ENCODE measurements at places on chromosomes 6 and 20. TPM values are rescaled to one million over a fixed set of nuclear protein-coding genes. Genes with fewer than 3 reads are reported as not detected.

DNA sequence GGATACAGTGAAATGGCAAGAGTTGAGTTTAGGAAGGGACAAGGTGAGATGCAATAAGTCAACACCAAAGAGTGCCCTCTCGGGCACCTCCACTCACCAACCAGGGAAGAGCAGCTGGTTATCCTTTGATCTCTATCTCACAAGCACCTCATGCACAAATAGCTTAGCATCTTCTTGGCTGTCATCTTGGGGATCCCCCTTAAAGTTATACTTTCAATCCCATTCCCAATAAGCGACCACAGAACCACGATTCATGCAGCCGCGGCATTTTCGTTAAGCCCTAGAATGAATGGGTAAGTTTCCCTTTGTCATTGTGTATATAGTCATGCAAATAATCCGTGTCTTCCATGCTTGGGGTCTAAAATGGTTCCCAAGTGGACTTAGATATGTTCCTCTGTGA, 73.5 kb downstream of the ADTRP start:
- no peak overlapping the region for H3K27ac ChIP-seq
- H3K36me3 ChIP-seq, result no peaks in the 10 kb centered on the region
- H3K4me1 ChIP-seq, result peaks cover 10% of the 10 kb centered on the region
- H3K4me3 ChIP-seq, result no peak overlapping the region
- no peaks in the 10 kb centered on the region for H3K27me3 ChIP-seq
- no peak for DNase-seq

The GGTLC1 gene
- not detected for total RNA-seq

GRCh38 chr6:95991906-95992305, 23.9 kb upstream of the FUT9 start:
- H3K4me1 ChIP-seq, result no peaks in the 10 kb centered on the region
- H3K27me3 ChIP-seq, result no peaks in the 10 kb centered on the region
- no peak for DNase-seq
- no peak overlapping the region for H3K4me3 ChIP-seq
- H3K27ac ChIP-seq, result no peak overlapping the region
- H3K36me3 ChIP-seq, result no peaks in the 10 kb centered on the region

- H3K27me3 ChIP-seq, result peaks cover 15% of the 10 kb centered on the region
- no peak overlapping the region for H3K27ac ChIP-seq
- DNase-seq, result no peak
- H3K4me3 ChIP-seq, result no peak overlapping the region
These were observed 3.4 kb downstream of the SCUBE3 start for GRCh38 chr6:35216851-35217811.

- H3K36me3 ChIP-seq, result no peaks in the 10 kb centered on the region
- H3K4me1 ChIP-seq, result peaks cover 2% of the 10 kb centered on the region
- peaks cover 14% of the 10 kb centered on the region for H3K27me3 ChIP-seq
- DNase-seq, result no peak
- H3K27ac ChIP-seq, result no peak overlapping the region
- H3K4me3 ChIP-seq, result no peak overlapping the region
These were observed 117.5 kb downstream of the GPX5 start for GRCh38 chr6:28643017-28643740.

GRCh38 chr6:27273783-27274182, 26.3 kb downstream of the PRSS16 start:
- peaks cover 32% of the 10 kb centered on the region for H3K27me3 ChIP-seq
- H3K4me1 ChIP-seq, result no peaks in the 10 kb centered on the region
- DNase-seq, result no peak
- H3K36me3 ChIP-seq, result no peaks in the 10 kb centered on the region
- no peak overlapping the region for H3K27ac ChIP-seq
- H3K4me3 ChIP-seq, result no peak overlapping the region

DNA sequence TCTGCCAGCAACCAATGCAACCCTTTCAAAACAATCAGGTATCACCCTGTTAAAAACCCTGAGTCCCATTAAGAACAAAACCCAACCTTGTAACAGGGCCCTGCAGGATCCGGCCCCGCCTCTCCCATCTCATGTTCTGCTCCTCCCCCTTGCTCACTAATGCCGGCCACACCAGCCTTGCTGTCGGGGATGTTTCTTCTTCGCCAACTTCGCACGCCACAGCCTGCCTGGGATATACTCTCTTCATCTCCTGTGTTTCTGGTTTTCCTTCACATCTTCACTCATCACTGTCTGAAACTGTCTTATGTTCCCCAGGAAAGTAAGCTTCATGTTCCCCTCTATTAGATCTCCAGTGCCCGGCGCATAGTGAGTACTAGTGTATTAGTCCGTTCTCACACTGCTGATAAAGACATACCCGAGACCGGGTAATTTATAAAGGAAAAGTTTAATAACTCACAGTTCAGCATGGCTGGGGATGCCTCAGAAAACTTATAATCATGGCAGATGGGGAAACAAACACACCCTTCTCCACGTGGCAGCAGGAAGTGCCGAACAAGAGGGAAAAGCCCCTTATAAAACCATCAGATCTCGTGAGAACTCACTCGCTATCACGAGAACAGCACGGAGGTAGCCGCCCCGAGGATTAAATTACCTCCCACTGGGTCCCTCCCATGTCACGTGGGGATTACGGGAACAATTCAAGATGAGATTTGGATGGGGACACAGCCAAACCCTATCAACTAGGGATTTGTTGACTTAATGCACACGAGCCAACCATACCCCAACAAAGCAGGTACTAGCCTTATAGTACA, 5.1 kb downstream of the TP53RK start:
- H3K4me3 ChIP-seq, result no peak overlapping the region
- no peak for DNase-seq
- no peaks in the 10 kb centered on the region for H3K27me3 ChIP-seq
- peaks cover 46% of the 10 kb centered on the region for H3K4me1 ChIP-seq
- H3K36me3 ChIP-seq, result peaks cover 23% of the 10 kb centered on the region
- H3K27ac ChIP-seq, result no peak overlapping the region

DNA sequence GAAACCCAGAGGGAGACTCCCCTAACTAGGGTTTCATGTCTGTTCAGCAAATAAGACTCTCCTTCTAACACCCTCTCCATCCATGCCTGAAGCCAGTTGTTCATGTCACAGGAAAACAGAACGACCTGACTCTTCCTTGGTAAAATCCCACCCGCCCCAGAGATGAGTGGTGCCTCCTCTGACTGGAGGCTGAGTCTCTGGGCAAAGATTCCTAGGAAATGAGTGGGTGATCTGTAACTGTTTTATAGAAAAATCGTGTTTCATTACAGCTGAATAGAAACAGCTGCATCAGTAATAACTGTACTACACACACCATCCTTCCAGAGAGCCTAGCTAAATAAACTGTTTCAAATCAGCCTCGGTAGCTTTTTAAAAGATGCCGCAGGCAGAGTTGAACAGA, 37.4 kb upstream of the MRPS10 start:
- peaks cover 59% of the 10 kb centered on the region for H3K36me3 ChIP-seq
- H3K4me3 ChIP-seq, result no peak overlapping the region
- DNase-seq, result no peak
- H3K27me3 ChIP-seq, result no peaks in the 10 kb centered on the region
- no peak overlapping the region for H3K27ac ChIP-seq

The NDUFAF5 gene
- total RNA-seq, result 23.6 TPM

The TPD52L1 gene
- total RNA-seq, result 0.35 TPM

The HUS1B gene
- total RNA-seq, result 2.6 TPM
